ENCODE measurements at places on chromosomes 13 and 19. TPM values are rescaled to one million over a fixed set of nuclear protein-coding genes. Genes with fewer than 3 reads are reported as not detected.
A peak's percentile ranks its signal among the peaks of the same experiment; 100 is the strongest.

C19orf73 gene
- 0.28 TPM for total RNA-seq

GRCh38 chr13:112132619-112133018 lies 65.7 kb downstream of the SOX1 start:
- no peak for DNase-seq

CATSPERD gene
- total RNA-seq = not detected

KIRREL2 gene
- total RNA-seq = not detected

WDR18 gene
- 38.9 TPM for total RNA-seq

- DNase-seq = peak; percentile 80
Observed at GRCh38 chr13:41780715-41781706, 179.9 kb downstream of the VWA8 start.

SHISA7 gene
- total RNA-seq = not detected

DNA sequence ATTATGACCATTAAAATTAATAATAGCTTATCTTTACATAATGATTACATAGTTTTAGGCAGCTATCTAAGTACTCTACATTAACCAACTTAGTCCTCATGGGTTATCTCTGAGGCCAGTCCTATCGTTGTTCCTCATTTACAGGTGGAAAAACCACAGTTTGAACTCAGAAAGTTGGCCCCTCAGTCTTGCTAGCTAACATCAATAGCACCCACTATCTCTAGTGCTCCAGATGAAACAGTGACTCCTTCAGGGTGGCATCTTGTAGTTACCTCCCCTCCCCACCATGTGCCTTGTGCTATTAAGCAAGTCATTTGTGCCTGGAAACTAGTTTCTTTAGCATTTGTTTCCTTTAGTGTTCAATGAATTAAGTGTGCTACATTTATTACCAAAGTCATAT lies 1086.7 kb downstream of the EFNB2 start:
- no peak for DNase-seq

GRCh38 chr19:54029301-54029700 lies 34.4 kb downstream of the VSTM1 start:
- DNase-seq = no peak

DNA sequence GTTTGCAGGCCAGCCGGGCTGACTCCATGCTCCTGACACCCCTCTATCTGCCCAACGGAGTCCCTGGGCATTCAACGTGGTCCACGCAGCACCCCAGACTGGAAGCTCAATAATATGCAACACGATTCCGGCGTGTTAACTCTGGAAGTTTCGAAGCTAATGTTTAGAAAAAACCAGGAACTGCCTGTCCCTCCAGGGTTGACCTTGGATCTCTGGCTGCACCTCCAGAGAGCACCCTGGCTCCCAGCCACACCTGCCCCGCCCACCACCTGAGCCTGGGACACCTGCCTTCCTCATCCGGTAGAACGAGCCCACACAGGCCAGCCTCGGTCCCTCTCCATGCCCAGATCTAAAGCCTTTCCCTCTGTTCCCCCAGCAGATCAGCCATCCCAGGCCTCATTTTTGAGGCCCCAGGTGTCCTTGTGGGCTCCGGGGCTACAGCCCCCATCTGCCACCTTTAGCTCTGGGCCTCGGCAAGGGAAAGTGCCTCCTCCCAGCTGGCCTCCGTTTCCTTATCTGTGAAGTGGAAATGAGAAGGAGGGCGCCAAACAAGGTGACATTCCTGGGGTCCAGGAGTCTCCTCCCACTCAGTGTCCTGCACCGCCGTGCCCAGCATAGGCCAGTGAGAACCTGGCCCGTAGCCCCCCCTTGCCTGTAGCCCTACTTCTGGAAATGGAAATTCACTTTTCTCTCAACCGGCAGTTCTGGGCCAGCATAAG lies 38.7 kb downstream of the KLF2 start:
- no peak for DNase-seq

BRME1 gene
- total RNA-seq = 0.28 TPM

DNA sequence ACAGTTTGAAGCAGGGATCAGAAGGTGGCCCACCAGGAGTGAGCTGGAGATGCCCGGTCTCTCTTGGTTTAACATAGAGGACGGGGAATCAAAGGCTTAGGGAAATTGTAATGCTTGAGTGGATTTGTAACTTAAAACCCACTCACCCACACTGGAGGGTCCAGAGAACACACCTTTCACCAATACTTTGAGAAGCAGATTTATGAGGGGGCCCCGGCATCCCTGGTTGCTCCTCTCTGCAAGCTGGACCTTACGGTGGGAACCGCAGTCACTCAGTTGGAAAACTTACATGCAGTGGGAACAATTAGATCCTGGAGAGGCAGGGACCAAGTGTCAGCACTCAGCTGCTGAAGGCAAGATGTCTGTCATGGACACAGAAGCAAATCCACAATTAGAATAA lies 20.5 kb downstream of the PPP5C start:
- no peak for DNase-seq

GRCh38 chr13:33426131-33426530 lies 140.6 kb upstream of the STARD13 start:
- no peak for DNase-seq

DNA sequence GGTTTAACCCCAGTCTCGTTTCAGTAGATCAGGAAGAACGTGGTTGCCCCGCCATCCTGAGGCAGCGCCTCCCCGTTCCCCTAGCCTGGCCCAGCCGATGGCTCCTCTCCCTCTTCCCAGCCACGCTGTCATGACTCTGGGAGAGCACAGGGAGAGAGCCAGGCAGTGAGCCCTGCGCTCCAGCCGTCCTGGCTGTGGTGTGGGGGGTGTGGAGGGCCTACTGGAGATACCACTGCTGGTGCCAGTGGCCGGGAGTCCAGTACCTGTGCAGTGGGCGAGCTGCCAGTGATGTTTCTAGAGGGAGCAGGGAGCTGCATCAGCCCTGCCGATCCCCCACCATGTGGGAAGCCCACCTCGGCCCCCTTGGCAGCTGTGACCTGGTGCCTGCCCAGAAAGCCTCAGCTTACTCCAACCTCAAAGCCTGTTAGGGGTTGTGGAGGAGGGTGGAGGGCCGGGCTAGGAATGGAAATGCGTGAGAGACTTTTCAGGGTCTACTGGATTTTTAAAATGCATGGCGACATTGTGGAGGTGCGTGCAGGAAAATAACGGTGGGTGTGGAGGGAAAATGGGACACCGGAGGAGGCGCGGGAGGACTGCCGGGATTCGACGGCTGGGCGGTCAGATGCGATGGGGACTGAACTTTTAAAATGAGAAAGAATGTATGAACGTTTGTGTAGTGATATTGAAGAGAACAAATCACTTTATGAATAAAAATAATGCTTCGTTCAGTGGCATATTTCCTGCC lies 4.9 kb downstream of the TEX29 start:
- no peak for DNase-seq

TEX101 gene
- total RNA-seq = not detected

MIA gene
- not detected for total RNA-seq

DNA sequence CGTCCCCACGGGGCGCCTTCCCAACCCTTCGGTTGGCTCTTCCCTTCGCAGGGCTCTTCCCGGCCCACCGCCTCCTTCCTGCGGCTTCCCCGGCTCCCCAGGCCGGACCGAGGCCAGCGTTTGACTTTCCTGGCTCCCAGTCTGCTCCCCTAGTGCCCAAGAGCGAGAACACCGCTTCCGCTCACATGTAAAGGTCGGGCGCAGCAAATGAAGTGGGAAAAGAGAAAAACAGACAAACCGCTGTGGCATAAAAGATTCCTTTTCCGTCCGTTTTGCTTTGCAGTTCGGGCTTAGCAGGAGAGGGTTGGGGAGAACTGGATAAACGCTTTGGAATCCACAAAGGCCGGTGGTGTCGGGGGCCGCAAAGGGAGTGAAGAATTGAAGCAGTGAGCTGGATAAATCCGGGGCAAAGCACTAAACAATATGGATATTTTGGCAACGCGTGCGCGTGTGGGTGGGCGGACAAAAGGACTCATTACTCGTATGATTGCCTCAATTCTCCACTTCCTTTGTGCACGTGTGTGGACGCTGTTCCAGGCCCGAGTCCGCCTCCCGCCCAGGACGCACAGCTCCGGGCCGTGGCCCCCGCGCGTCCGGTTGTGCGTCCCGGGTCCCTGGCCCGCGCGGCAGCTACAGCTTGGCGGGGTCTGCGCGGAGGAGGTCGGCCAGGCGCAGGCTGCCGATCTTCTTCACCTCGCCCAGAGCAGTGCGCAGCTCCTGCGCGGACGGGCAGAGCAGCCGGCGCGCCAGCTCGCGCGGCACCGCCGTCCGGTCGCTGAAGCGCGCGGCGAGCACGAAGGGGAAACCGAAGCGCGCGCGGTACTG lies 8.6 kb upstream of the CDX2 start:
- DNase-seq = no peak

TEX26 gene
- not detected for total RNA-seq

DNA sequence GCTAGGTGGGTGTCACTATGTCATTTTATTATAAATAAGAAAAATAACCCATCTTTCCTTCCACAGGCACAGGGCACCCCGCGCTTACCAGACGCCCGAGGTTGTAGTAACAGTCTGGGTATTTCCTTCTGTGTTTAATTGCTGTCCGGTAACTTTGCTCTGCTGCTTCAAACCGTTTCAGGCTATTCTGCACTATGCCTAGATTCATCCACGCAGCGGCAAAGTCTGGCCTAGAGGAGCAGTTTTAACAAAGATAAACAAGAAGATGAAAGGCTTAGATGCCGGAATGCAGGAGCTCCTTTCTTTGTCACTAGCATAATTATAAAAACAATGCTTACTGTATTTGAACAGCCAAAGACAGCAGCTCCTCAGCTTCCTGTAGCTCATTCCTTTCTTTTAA lies 36.9 kb upstream of the GGACT start:
- DNase-seq = no peak

CEBPA gene
- total RNA-seq = under 0.01 TPM

GRCh38 chr19:8491574-8491973 lies 10.9 kb downstream of the PRAM1 start:
- DNase-seq = no peak

- no peak for DNase-seq
Observed at GRCh38 chr19:57165846-57166245, 1.4 kb downstream of the DUXA start.

DNA sequence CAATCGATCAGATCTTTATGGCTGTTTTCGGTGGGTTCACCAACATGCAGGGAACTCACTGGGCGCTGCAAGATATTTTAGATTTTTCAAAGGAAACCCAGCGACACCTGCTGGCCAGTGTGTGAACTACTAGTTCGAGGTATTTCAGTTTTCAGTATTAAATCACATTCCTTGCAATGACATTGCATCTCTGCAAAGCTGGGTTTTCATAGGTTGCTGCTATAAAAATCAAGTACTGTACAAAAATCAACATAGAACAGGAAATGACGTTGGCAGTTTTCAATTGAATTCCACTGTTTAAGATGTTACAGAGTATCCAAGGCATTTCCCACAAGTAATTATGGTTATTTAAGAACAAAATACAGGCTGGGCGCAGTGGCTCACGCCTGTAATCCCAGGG lies 17.6 kb downstream of the LIG1 start:
- peak; percentile 75 for DNase-seq

PLA2G4C gene
- total RNA-seq = 5.0 TPM

ZNF780A gene
- 25.3 TPM for total RNA-seq

TJP3 gene
- total RNA-seq = not detected

NKG7 gene
- not detected for total RNA-seq

- DNase-seq = no peak
Observed at GRCh38 chr13:44224450-44225149, 149.0 kb upstream of the SERP2 start.

DNA sequence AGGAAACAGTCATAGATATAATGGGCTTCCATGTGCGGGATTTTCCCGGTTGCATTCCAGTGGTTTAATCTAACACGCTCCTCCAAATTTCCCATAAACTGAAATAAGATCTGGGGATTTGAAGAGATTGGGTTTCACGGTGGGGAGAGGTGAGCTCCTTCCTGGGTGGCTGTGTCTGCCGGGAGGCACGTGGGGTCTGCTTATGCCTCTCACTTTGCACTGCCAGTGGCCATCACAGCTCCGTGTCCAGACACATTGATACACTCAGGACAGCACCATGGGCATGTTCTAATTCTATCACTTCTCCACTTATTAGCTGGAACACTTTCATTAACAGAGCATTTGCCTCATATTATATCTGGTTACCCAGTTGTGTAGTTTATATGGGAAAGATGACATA lies 73.4 kb downstream of the SOX1 start:
- no peak for DNase-seq

GRCh38 chr19:9945319-9945966 lies 9.1 kb upstream of the OLFM2 start:
- peak; percentile 100 for DNase-seq

TYROBP gene
- not detected for total RNA-seq

- peak; percentile 25 for DNase-seq
Observed at GRCh38 chr13:86986448-86986847, 684.7 kb upstream of the SLITRK5 start.

DNA sequence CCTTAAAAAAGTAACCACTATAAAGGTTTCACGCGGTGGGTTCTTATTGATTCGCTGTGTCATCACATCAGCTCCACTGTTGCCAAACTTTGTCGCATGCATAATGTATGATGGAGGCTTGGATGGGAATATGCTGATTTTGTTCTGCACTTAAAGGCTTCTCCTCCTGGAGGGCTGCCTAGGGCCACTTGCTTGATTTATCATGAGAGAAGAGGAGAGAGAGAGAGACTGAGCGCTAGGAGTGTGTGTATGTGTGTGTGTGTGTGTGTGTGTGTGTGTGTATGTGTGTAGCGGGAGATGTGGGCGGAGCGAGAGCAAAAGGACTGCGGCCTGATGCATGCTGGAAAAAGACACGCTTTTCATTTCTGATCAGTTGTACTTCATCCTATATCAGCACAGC lies 30.6 kb downstream of the FGF9 start:
- DNase-seq = no peak

GRCh38 chr19:58385313-58385890 lies 1.7 kb upstream of the RPS5 start:
- DNase-seq = no peak

PSG3 gene
- total RNA-seq = not detected

- DNase-seq = no peak
Observed at GRCh38 chr19:49686503-49687088, 2.8 kb upstream of the ADM5 start.

DNA sequence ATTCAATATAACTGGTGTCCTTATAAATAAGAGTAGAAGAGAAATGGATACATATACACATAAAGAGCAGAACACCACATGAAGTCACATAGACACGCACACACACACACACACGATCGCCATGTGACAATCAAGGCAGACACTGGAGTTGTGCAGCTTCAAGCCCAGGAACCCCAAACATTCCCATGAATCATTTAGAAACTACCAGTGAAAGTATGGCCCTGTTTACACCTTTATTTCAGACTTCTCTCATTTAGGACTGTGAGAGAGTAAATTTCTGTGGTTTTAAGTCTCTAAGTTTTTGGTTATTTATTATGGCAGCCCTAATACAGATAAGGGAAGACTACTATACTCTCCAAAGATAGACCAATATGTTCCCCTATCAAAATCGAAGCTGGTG lies 20.4 kb upstream of the TNFSF13B start:
- DNase-seq = no peak

IGFL2 gene
- not detected for total RNA-seq

All from IMR-90 (cell line).